ENCODE measurements at places on chromosomes 3 and 15.

- DNase-seq = no peak
Observed at GRCh38 chr15:28933710-28934445, 48.1 kb downstream of the APBA2 start.

GRCh38 chr3:155404486-155404885, 111.0 kb upstream of the STRIT1 start:
- DNase-seq = no peak

DNA sequence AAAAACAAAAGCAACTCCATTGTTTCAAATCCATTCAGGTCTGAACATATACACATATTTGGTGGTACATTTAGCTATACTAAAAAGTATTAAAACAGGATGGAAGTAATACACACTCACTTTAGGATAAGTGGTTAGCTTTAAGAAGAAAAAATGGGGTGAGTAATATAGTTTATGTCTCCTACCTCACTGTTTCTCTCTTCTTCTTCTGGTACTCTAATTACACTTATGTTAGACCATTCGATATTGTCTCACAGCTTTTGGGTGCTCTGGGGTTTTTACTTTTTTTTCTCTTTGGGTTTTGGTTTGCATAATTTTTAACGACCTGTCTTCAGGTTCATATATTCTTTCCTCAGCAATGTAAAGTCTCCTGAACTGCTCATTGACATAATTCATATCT, 75.4 kb upstream of the AKAP13 start:
- no peak for DNase-seq

DNA sequence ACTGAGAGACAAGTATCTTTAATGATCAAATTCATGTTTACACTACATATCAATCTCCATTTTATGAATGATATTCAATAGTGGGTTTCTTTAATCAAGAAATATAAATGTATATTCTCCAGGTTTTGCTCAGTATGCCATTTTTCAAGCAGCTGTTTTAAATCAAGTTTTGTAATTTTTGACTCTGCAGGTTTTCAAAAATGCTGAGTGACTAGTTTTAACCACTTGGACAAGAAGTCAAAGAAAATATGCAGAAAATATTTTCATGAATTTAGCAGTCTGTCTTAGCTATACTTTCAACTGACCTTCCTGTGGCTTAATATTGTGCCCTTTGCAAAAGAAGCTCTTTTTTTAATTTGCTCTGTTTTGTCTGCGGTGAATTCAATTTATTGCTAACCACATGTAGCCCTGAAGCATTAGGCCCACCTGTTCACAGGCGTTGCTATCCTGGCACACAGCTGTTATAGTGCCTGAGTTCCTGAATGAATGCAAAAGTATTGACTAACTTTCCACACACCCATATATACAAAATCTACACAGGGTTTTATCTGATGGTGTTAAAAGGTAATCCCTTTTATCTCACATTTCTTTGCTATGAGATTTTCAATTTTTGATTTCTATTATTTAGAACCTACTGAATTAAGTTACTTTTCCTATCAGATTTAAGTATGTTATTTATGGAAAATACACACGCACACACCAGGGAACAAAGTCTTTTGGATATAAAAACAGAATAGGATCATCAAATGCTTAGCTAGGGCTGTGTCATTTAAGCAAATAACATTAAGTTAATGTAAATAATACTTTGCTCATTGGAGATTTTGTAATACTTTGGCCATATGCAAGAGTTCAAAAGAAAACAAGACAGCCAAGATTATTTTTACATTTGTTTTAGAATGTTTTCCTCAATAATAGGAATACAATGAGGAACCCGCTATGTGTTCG, 1166.1 kb upstream of the GBE1 start:
- no peak for DNase-seq

- no peak for DNase-seq
Observed at GRCh38 chr3:105722943-105723556, 145.8 kb downstream of the CBLB start.

- no peak for DNase-seq
Observed at GRCh38 chr3:16912400-16913263, 27.9 kb downstream of the PLCL2 start.

- DNase-seq = no peak
Observed at GRCh38 chr15:69342460-69343076, 43.9 kb downstream of the PAQR5 start.

GRCh38 chr3:127151992-127152650, 40.8 kb upstream of the PRR23E start:
- no peak for DNase-seq

GRCh38 chr3:177196456-177197040, 734 bp downstream of the TBL1XR1 start:
- DNase-seq = peak; percentile 48

DNA sequence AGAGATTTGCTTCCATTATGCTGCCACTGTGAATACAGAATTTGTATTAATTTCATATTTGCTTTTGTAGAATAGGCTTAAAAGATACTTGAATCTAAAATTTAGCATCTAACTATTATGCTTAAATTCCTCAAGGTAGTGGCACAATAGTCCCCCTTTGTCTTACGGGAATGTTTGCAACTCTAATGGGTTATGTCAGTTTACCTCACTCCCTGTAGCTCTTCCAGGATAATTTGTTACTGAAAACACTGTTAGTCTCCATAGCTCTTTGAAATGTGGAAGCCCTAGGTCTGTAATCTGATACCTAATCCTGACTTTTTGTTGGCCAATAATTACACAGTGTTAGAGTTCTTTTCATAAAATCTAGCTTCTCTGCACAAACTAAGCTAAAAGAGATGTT, 433.4 kb downstream of the PYDC2 start:
- no peak for DNase-seq

GRCh38 chr15:41891226-41891625, 2.6 kb downstream of the SPTBN5 start:
- DNase-seq = no peak

DNA sequence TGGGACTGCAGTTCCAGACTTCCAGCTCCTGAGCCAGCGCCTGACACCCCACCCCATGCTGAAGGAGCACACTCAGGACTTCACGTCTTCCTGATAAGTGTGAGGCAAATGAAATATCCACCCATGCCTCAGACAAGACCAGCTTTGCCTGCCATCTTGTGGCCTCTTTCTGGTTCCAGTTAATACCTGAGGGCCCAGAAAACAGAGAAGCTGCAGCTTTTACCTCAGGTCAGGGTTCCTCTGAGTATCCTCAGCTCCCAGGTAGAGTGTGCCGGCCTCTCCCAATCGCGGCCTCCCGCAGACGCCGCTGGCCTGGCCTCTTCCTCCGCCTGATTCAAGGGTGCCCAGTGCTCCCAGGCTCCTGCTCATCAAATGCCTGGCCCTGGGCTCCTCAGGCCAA, 5.1 kb upstream of the KLHL6 start:
- DNase-seq = no peak

GRCh38 chr3:51386852-51387229, 1.8 kb downstream of the MANF start:
- no peak for DNase-seq

GRCh38 chr3:187920030-187920429, 174.8 kb upstream of the BCL6 start:
- DNase-seq = no peak
